ENCODE measurements at places on chromosomes 3 and 15.

DNA sequence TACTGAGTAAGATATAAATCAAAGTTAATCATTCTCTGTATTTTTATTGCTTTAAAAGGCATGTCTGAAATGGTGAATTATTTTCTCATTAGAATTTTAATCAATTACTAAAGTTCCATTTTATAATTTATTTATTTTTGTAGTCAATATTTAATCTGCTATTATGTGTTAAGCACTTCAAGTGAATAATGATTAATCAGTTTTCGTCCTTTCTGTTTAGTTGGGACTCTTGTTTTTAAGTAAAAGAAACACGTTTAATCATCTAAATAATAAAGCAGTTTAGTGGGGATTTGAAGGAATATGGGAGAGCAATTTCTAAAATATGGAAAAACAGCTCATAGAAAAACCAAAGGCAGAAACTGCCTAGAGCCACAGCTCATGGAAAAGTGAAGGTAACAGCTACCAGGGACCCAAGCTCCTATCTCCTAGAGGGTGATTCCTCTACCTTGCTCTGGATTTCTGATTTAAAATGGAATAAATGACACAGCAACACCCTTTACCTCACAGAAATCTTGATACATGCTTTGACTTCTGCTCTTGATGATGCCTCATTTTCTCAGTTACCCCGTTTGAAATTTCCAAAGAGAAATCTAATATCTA is 28.0 kb upstream of the SUCNR1 start:
- DNase-seq: no peak

DNA sequence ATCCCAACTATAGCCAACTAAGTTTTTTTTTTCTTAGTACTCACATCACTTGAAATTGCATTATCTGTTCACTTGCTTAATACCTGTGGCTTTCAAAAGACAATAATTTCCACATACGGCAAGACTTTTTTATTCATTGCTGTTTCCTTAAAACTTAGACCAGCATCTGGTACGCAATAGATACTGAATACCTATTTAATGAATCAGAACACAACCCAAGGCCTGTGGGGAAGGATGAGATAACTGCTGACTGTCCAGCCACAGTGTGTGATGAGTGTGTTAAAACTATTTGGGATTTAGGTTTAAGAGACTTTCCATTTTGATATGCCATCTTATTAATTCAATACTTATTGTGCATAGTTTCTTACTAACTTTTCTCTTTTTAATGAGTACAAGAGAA is 988.7 kb downstream of the NTRK3 start:
- DNase-seq: peak; percentile 5

DNA sequence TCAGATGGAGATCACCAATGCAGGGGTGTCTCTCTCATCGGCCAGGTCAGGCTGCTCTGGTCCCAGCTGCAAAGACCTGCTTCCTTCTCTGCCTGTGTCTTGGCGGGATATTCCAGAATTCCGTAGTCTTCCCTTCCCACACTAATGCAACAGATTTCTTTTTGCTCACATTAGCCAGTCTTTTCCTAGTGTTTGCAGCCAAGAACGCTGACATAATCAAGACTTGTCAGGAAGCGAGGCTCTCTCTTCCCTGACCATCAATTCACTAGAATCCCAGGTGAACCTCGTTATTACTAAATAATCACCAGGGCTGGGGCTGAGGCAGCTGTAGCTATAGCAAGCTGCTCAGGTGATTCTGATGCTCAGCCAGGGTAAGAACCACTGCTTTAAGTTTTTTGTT is 43.2 kb upstream of the ACKR4 start:
- DNase-seq: no peak

DNA sequence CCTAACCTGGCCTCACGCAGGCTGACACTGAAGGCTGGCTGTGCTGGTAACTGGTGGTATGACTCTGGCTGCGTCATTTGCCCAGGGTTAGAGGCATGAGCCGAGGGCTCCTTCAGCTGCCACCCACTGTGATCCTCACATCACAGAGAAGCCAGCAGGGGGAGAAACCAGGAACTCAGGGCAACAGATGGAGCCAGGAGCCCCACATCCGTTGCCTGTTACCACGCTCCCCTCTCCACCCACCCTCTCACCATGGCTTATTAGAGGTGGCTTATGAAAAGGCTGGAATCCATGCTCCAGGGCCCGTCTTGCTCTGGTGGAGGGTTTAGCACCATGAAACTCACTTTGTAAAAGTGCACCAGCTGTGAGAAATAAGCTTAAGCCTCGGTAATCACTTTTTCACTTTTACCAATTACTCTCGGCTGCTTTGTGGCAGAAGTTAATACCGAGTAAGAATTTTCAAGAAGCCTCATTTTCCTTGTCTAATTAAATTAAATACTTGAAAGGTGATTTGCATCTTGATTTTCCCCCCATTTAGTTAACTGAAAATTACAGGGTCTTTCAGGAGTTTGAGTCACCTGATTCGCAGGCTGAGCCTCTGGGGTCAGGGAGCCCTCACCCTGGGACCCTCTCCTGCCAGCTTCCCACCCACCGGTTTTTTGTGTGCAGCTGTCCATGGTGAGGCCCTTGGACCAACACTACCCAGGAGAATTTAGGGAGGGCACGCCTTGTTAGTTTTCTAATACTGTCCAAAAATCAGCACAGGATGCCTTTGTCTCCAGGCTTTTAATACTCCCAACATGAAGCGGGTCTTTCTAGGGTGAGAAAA is 60.9 kb downstream of the ASB7 start:
- peak; percentile 17 for DNase-seq

DNA sequence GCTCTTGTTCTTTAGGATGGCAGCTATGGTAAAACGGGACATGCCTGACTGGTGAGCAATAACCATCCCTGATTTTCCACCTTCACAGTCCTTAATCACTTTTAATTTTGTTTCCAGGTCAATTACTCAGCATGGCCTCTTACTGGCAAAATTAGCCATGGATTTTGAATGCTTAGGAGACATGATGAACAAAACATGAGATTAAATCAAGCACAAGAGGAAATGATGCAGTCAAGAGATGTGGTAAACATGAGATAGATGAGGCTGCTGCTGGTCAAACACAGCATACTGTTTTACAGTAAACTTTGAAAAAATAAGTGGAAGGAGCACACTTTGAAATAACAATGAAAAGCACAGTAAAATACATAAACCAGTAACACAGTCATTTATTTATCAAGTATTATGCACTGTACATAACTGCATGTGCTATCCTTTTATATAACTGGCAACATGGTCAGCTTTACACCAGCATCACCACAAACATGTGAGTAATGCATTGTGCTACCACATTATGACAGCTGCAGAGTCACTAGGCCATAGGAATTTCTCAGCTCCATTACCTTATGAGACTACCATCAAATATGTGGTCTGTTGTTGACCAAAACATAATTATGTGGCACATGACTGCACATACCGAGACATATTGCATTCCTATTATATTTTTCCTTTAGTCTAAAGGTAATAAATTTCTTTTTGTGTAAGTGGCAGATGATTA is 30.1 kb upstream of the ZNF502 start:
- no peak for DNase-seq

- no peak for DNase-seq
Observed at GRCh38 chr15:78453447-78453846, 15.4 kb downstream of the IREB2 start.

DNA sequence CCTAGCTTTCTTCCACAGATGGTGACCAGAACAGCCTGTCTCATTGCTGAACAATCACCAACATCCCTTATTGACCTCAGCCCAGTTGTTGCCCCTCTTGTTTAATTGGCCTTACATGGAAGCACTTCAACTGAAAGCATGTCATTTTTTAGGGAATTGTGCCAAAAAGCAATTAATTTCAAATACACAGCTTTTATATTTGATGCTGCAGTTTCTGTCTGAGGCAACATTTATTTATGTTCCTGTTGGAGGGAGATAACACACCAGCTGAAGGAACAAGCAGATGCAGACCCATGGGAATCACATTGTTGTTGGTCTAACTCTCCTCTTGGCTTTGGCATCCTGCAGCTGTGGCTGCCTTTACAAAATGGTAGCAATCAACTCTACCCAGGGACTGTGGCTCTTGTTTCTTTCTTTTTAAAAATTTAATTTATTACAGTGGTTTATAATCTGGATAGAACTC is 498.1 kb upstream of the RGMA start:
- no peak for DNase-seq

DNA sequence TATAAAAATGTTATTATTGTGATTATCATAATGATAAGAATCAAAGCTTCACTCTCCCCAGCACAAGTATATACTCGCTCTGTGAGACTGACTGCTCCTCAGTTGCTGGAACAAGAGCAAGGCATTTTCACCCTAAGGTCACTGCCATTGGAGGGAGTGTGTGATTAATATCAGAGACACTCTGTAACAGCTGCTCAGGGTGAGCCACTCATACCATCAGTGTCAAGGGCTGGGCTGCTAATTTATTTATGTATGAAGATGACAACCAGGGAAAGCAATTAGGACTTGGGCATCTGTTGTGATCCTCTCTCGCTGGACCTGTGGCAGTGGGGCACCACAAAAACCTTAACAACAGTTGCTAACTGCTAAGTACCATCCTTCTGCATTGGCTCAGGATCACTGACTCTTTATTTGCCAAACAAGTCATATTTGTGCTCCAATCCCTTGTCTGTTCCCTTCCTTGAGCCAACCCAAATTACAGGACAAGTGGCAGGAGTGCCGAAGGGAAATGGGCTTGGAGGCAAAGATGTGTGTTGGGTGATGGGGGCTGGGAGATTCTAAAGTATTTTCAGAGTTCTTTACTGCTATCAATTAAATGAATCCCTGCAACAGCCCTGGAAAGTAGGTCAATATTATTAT is 297.5 kb upstream of the STT3B start:
- DNase-seq: no peak

GRCh38 chr3:148999806-149000205 is 8.5 kb downstream of the GYG1 start:
- no peak for DNase-seq

- no peak for DNase-seq
Observed at GRCh38 chr3:127771746-127772145, 50.6 kb downstream of the MGLL start.

DNA sequence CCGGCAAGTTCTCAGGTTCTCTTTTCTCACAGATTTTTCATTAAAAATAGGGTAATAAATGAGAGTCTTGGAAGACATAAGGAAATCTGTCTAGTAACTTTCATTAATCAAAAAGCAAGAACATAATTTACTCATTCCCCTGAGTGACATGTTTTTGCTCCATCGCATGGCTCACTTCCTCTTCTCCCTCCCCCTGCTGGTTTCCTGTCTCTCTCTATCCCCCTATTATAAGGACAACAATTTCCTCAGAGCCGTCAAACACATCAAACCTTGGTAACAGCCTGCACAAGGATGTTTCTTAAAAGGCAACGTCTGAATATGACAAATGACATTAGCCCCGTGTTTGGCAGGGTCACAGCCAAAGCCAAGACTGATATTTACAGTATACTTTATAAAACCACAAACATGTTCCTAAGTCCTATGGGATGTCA is 1149.6 kb downstream of the IGSF11 start:
- no peak for DNase-seq

- DNase-seq: no peak
Observed at GRCh38 chr3:55630921-55631299, 143.8 kb upstream of the WNT5A start.

DNA sequence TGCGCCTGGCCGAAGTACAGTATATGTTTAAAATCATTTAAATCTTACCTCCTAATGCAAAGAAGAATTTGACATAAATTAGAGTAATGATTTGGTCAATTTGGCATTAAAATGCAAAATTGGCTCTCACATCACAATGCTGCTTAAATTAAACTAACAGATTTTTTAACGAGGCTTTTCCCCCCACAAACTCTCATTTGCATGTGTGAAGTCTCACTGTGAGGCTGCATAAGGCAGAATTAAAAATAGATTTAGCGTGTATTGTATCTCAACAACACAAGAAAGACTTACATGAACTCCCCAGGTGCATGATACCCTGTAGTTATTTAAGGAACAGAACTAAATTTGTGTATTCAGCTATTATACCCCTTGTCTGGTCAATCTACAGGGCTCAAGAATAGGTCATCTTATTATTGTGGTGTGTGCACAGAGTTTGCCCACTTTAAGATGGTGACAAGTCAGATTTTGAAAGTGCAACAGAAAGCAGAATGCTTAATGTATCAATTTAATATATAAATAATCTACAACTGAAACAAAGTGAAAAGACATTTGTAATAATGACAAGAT is 897.9 kb downstream of the EPHA3 start:
- DNase-seq: no peak

GRCh38 chr3:945738-946137 is 147.1 kb upstream of the CNTN6 start:
- DNase-seq: no peak

DNA sequence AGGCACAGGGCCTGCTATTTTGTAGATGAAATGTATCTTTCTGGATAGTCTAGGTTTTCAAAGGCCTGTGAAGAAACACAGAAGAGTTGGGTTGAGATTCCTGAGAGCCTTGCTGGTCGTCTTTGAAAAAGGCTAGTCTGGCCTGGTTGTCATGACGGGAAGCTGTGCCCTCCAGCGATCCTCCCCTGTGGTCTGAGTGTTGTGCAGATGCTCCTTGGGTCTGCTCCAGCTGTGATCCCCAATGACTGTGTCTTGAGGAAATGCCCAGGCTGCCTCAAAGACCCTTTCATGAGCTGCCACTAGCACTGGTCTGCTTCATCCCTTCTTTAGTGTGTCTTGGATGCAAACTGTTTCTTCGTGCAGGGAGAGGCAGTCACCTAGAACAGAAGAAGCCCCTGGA is 111.0 kb upstream of the SYNPR start:
- DNase-seq: no peak

GRCh38 chr3:119289404-119289770 is 4.8 kb upstream of the ARHGAP31 start:
- DNase-seq: no peak

DNA sequence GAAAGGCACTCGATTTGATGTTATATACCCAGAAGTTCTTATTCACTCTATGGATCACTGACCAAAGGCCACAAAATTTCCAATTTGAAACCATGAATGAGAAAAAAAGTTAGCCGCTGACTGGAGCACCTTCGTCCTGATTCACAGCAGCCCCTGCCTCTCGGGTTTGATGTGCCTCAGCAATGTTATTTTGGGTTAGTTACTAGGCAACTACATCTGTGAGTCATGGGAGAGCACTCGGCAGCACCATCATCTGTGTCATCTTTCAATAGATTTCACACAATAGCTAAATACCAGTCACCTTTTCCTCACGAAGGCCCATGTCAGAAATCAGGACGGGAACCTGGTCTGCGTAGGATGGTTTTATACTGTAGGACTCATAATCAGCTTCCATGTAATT is 269.2 kb downstream of the ZBBX start:
- peak; percentile 26 for DNase-seq

GRCh38 chr15:38005953-38006808 is 71.7 kb downstream of the TMCO5A start:
- no peak for DNase-seq

DNA sequence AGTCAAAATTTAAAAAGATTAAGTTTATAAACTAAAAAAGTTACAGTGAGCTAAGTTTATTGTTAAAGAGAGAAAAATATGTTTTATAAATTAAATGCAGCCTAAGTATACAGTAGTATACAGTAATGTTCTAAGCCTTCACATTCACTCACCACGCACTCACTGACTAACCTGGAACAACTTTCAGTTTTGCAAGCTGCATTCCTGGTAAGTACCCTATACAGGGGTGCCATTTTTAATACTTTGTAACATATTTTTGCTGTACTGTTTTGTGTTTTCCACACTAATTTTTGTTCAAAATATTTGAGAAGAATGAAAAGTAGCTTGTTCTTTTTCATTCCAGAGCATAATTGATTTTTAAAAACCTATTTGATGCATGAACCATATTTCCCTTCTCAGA is 524.9 kb downstream of the RBMS3 start:
- no peak for DNase-seq

- DNase-seq: no peak
Observed at GRCh38 chr15:94001255-94001801, 230.0 kb upstream of the MCTP2 start.

- no peak for DNase-seq
Observed at GRCh38 chr3:124621498-124621897, 108.8 kb upstream of the UMPS start.
